ENCODE measurements at places on chromosomes 5 and 9.
A peak's percentile ranks its signal among the peaks of the same experiment; 100 is the strongest.

- DNase-seq, result no peak
These were observed 60.7 kb upstream of the SYNPO start for GRCh38 chr5:150579462-150580400.

DNA sequence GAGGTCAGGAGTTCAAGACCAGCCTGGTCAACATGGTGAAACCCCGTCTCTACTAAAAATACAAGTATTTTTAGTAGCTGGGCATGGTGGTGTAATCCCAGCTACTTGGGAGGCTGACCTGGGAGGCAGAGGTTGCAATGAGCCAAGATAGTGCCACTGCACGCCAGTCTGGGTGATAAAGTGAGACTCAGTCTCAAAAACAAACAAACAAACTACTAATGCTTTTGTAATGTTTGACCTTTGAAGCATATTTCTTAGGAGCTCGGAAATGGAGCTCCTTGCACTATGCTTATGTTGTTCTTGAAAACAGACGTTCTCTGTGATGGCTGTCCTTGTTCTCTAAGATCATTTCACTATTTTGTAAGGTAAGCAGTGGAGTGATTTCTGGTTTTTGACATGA lies 6.0 kb downstream of the F2RL2 start:
- no peak for DNase-seq

DNA sequence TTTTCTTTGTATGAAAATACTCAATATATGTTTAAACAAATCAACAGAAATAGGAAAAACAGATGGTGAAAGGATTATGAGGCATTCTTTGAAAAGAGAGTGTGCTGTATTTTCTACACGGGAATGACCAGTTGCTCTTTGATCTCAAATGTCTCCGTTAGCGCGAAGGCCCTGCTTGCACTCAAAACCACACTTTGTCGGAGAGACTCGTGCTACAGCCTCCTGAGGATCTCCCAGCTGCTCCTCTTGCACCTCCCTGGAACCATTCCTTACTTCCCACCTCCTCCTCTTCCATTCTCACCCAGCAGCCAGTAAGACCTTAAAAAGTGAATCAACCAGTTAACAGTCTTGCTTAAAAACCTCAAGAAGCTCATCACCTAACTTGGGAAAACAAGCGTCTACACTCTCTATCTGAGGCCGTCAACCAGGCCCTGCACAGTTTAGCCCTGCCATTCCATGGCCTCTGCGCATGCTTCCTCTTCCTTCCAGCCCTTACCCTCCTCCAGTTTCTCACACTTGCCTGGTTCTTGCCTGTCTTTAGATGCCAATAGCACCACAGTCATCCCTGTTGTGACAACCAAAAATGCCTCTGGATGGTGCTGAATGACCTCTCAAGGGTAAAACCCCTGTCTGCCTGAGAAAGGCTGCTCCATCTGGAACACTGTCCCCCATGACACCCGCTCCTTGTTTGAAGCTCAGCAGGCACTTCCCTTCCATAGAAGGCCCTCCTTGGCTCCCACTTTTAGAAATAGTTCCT lies 594.7 kb upstream of the WWC1 start:
- DNase-seq, result no peak

DNA sequence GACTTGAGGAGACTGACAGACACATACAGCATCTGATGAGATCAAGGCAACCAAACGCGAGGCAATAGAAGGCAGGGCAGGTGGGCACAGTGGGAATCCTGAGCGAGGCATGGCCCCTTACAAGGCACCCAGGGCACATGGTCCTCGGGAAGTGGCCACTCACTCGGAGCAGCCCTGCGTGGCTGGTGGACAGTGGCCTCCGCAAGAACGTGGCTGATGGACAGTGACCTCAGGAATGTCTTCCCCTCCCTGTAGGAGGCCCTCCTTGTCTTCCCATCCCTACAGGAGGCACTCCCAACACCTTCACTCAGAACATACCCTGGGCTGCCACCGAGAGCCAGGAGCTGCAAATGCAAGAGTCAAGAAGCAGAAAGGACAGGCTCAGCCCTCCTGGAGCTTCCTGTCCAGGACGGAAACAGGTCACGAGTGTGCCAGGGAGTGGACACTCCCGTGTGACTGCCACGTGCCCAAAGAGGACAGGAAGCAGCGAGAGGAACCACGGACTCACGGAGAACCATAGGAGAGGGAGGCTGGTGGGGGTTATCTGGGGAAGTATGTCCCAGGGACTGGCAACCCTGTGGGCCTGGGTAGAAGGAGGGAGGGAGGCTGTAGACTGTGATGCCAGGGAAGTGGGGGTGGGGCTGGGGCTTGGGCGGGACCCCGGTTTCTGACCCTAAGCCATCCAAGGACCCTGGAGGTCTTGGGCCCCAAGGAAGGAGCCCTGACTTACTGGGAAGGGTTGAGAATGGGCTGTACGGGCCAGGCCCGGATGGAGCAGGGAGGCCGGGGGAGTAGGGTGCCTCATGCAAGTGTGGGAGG lies 321.9 kb upstream of the IRX4 start:
- no peak for DNase-seq

- no peak for DNase-seq
These were observed 1.3 kb downstream of the TENT2 start for GRCh38 chr5:79613549-79613948.

DNA sequence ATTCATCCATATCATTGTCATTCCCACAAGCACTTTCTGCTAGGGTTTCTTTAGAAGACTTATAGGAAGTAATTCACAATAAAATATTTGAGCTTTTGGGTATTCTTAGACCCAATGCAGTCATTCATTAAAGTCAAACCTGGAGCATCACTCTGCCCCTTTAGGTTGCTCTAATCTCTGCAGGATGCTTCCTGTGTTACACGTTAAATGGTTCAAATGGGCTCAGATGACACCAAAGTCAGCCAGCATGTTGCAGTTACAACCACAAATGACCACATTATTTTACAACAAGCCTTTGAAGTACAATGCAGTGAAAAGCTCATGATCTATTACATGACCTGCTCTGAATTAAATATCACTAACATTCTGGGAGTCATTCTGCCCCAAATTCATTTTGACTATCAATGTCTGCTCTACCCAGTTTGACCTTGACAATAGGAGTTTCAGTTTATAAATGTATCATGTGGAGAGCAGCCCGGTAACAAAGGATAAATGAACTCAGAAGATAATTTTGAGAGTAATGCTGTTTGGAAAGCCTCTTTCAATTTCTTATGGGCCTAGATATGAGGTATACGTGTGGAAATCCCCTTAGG lies 668.6 kb upstream of the DMAC1 start:
- DNase-seq, result no peak

GRCh38 chr5:147431586-147431985 lies 78.3 kb downstream of the DPYSL3 start:
- DNase-seq, result no peak

- DNase-seq, result no peak
These were observed 55.9 kb upstream of the NR3C1 start for GRCh38 chr5:143459433-143459832.

DNA sequence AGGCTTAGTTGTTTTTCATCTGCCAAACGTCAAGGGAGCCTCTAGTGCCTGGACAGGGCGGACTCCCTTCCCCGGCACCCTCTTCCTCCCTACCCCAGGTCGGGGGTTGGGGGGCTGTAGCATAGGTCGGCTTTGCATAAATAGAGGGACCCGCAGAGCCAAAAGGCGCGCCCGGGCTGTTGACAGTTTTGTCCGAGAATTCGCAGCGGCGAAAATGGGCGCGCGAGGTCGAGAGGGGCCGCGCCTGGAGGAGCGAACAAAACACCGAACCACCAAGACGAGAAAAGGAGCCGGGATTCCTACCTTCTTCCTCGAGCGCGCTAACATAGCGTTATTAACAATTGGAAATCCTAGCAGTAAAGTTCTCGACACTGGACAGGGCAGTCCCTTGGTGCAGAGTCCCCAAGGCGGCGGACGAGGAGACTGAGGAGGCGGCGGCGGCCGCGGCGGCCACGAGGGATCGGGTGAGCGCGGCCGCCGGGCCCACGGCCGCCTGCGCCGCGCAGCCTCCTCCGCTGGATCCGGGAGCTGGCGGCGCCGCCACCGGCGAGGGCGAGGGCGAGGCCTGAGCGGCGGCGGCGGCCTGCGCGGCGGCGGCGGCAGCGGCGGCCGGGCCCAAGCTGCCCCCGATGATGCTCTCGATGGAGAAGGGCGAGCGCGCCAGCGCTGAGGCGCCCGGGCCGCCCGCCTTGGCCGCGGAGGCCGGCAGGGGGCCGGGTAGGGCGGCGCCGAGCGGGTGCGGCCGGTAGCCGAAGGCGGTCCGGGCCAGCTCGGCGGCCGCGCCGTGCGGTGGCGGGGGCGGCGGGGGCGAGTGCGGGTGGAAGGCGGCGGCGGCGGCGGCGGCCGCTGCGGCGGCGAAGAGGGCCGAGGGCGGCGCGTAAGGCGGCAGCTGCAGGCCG lies 1.7 kb downstream of the FOXD1 start:
- no peak for DNase-seq

DNA sequence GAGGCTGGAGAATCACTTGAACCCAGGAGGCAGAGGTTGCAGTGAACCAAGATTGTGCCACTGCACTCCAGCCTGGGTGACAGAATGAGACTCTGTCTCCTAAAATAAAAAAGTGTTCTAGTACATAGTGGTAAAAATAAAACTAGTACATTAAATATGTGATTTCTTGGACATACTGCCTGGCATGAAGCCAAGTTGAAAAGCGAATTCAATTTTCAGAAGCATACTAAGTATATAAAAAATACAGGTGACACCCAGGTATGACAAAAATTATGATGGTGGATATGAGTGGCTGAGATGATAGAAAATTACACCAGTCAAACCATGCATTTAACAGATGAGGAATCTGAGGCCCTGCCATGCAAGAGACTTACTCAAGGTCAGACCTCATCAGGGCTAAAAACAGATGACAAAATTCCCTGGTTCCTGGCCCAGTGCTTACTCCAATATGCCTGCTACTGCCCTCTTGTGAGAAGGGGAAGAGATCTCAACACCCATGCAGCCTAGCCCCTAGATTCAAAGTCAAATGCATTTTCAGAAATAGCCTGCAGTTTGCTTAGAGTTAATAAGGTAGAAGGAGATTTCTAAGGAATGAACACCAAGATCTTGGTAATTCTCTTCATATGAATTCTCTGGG lies 46.6 kb upstream of the GNPDA1 start:
- DNase-seq, result no peak

GRCh38 chr9:121239071-121239470 lies 28.9 kb upstream of the GSN start:
- no peak for DNase-seq

- DNase-seq, result no peak
These were observed 48.9 kb downstream of the CFAP90 start for GRCh38 chr5:7801891-7802614.

GRCh38 chr9:121286973-121287741 lies 19.2 kb downstream of the GSN start:
- DNase-seq, result no peak

- peak; percentile 60 for DNase-seq
These were observed at the start of gene GBGT1 for GRCh38 chr9:133163504-133164172. TSS of gene GBGT1 (minus strand) at chr9:133163914. CDS start at chr9:133162412, 1,502 bp downstream.

Data from CD4-positive, alpha-beta T cell treated with Interleukin-4 for 1 hour (primary cell).